ENCODE measurements at places on chromosomes 6 and 20.

- DNase-seq, result peak; percentile 77
Observed at GRCh38 chr20:35306931-35307517, 14.8 kb upstream of the FAM83C start.

GRCh38 chr20:17835240-17835933 is 133.2 kb downstream of the SNX5 start:
- DNase-seq, result no peak

- no peak for DNase-seq
Observed at GRCh38 chr20:18717062-18717461, 96.5 kb upstream of the SCP2D1 start.

DNA sequence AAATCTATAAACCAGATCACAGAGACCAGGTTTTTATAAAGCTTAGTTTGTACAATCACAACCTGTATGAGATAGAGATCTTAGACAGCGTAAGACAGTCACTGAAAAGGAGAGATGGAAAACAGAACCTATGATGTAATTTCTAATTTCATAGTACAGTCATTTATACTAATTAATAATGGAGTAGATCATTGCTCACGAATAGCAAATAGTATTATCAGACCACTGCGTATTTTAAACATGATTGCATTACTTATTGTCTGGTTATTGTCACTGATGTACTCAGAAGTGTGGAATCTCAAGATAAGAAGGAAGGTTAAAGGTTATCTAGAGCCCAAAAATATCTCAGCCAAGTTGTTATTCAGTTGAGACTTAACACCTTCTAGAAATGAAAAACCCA is 115.6 kb downstream of the KHDC1L start:
- no peak for DNase-seq

DNA sequence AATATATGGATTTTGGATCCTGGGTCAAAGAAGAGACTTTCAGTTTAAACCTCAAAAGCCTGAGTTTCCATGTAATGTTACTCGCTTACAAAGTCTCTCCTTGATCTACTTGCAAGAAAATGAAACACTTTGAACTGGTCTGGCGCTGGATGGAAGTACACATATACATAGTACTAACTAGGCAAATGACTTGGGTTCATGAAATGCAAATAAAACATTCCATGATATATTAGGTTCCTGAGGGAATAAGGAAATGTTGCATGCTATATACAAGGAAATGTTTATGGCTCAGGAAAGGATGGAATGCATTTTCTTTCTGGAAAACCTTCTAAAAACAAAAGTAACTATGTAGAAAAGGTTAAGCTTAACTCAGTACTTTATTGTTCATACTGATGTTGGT is 11.4 kb upstream of the TXLNB start:
- no peak for DNase-seq

DNA sequence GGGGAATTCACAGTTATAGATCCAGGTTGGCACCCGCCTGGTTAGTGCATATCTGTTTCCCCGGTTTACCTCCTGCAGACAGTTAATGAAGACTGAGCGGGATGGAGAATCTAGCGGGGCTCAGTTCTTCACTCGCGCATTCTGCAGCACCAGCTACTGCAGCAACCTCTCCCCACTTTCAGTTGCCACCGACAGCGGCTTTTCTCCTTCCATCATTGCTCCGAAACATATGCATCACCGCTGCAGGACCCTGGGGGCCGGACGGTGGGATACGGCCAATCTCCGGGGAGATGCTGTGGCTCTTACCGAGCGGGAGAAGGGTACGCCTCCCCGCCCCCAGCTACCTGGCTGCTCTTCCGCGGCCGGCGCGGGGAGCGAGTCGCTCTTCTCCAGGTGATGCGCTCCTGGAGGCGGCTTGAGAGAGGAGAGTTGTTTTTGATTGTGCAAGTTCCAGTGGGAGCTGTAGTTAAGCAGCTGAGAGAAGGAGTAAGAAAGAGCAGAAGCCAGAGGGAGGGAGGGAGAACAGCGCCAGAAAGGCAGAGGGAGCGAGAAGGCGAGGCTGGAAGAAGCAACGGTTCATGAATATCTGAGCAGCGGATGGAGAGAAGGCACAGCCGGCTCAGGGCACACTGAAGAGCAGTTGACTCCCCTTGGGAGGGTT is at the start of gene SGK1:
TSS of gene SGK1 (minus strand) at position 642 of the 661 bp plus-strand sequence. CDS start 652 bp downstream, outside the sequence.
- peak; percentile 31 for DNase-seq

- DNase-seq, result no peak
Observed at GRCh38 chr6:16623029-16623653, 138.1 kb downstream of the ATXN1 start.

DNA sequence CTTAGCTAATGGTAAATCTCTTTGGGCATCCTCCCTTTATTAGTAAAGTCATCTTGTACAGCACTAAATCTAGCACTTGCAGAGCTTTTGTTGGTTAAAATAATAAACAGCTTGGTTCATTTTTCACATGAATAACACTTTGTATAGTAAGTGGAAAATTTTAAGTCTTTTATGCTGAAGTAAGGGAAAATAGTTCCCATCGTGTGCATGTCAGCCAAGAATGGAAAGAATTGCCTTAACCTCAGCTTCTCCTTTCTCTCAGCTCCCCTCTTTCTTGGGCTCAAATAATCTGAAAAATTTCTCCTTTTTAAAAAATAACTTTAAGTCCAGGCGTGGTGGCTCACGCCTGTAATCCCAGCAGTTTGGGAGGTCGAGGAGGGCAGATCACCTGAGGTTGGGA is 16.6 kb downstream of the SNRPC start:
- DNase-seq, result no peak

- no peak for DNase-seq
Observed at GRCh38 chr6:80449726-80450125, 343.3 kb downstream of the BCKDHB start.

DNA sequence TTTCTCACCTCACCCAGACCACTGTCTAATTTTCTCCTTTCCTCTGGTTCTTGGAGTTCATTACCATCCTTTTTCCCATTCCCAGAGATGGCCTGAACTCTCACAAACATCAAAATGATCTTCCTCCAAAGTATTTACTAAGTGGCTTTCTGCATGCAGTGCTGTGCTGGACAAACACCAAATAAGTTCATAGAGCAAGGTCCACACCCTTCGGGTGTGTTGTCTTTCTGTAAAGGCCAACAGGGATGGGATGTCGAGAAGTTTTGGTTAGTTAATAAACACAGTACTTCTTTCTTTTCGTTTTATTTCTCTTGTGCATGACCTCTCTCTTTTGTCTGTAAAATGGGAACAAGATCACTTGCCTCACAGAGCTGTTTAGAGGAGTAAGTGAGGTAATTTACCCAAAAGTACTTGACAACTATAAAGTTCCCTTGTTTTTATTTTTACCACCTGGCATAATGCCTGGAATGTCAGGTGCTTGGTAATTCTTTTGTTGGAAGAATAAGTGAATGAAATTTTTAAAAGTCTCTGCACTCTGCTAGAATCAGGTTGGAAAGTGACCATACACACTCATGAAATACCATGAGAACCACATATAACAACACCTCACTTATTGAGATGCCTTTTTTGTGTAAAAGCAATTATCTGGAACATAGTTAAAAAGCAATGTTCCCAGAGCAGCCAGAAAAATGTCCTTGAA is 22.8 kb upstream of the CCN6 start:
- DNase-seq, result no peak

DNA sequence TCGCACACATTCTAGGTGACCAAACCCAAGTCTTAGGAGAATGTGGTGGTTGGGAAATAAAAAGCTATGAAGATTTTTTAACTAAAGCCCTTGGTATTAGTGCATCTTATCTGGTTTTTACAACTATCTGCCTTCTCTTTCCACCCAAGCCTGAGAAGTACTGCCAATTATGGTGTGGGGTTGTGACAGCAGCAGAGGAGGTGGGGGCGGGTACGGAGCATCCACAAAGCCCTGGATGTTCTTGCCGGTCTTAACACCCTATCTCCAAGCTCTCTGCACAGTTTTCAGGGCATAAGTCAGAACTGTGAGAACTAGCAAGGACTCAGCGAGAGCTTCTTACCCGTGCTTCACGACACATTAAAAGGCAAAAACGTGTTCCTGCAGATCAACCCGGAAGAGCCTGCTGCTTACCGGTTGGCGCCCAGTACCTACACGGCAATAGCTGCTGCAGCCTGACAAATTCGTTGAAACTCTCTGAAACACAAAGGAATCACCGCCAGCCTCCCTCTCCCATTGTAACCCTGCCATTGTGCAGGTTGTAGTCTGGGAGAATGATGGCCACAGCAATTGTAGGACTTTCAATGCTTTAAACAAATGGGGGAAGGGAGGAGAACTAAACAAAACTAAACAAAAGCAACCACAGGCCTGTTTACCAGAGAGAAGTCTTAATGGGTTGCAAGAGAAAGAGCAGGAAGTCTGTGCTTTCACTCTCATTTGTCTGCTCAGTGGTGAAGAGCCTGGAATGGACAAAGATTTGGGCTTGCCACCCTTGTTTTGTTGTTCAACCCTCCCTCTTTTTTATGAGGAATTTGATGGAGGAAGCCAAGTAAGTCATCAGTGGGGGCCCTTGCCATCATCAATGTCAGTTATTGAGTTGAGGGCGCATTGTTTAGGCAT is 461.0 kb upstream of the JARID2 start:
- DNase-seq, result no peak
